Spleen (tissue), 13 donors: ENCODE measurements at places on chromosomes 4 and X. TPM values are rescaled to one million over a fixed set of nuclear protein-coding genes. Genes with fewer than 3 reads are reported as not detected.

FDCSP gene
- polyA plus RNA-seq = 424 TPM

EIF4E gene
- polyA plus RNA-seq = 22.3 TPM

SMARCA1 gene
- 4.6 TPM for polyA plus RNA-seq

FHIP1A gene
- polyA plus RNA-seq = 0.22 TPM

SEL1L3 gene
- polyA plus RNA-seq = 81.3 TPM

FGG gene
- 0.11 TPM for polyA plus RNA-seq

PGAM4 gene
- polyA plus RNA-seq = not detected

PCSK1N gene
- 0.11 TPM for polyA plus RNA-seq

LANCL3 gene
- polyA plus RNA-seq = 0.03 TPM

CXCL5 gene
- 2.2 TPM for polyA plus RNA-seq

CXCL3 gene
- polyA plus RNA-seq = 2.7 TPM

ADH6 gene
- 0.03 TPM for polyA plus RNA-seq

TMEM47 gene
- 3.2 TPM for polyA plus RNA-seq

WNK3 gene
- 0.10 TPM for polyA plus RNA-seq

FAM47A gene
- not detected for polyA plus RNA-seq

DGKK gene
- not detected for polyA plus RNA-seq

MUC7 gene
- not detected for polyA plus RNA-seq

FANCB gene
- polyA plus RNA-seq = 1.2 TPM

DNA sequence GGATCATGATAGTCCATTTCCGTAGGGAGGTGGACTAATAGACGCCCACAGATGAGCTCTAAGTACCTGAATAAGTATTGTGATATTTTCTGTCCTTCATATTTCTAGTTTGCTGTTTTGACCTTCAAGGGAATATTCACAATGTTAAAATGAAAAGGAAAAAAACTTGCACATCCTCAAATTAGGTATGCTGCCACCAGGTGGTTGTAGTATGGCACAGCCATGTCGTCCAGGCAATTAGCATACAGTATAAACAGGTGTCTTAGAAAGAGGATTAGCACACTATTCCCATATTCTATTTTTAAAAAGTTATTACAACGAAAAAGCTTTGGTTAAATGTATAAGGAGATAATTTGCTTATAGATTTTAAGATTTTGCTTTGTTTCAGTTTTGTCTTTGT lies 802.0 kb downstream of the RPA4 start:
- no peak for DNase-seq

DNA sequence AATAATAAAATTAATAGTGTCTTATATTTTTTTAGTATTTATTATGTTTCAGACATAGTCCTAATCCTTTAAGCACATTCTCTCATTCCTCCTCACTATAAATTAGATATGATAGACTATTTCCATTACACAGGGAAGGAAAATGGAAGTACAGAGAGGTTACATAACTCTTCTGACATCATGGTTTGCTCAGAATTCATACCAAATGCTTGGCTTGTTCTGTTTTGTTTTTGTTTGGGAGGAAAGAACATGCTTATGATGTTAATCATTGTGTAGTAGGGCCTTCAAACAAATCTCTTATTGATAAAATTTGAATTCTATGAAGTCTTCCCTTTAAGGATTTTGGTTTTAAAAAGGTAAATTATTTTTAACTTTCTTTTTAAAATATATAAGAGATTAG lies 59.5 kb downstream of the RXFP1 start:
- DNase-seq = no peak

- no peak for DNase-seq
Measured at GRCh38 chrX:116873671-116874070, 410.9 kb upstream of the CT83 start.

GRCh38 chrX:66919280-66919832 lies 280.5 kb upstream of the EDA2R start:
- no peak for DNase-seq

DNA sequence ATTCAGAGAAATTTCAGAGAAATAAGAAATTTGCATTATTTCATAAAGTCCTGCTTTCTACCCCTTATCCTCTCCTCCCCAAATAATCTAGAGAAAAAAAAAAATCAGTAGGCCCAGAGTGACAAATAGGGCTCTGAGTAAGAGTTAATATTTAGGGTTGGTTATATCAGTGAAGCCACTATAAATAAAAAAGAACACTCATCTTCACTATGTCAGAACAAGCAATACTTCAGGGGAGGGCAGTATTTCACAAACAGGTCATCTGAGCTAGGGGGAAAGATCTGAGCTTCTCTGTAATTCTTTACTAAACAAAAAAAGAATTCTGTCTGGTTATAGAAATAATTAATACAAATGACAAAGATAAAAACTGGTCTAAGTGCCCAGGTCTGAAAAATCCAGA lies 39.4 kb downstream of the PDE5A start:
- DNase-seq = no peak

DNA sequence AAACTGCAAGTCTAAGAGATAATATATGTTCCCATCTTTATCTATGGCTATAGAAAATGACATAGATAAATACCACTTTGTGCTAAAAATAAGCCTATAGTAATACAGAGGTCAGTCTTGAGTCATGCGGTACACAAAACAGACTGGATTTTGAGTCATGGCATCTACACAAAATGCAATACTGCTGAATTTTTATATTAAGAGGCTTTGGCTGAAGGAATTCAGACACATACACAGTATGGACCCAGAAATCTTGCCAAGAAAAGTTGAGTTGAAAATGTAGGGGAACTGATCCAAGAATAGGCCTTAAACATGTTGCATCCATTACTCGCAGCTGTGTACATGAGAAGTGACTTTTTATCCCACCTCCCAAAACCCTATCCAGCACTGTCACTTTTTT lies 184.4 kb downstream of the TENM3 start:
- DNase-seq = no peak

- no peak for DNase-seq
Measured at GRCh38 chrX:33134164-33134563, 77.2 kb downstream of the DMD start.

DNA sequence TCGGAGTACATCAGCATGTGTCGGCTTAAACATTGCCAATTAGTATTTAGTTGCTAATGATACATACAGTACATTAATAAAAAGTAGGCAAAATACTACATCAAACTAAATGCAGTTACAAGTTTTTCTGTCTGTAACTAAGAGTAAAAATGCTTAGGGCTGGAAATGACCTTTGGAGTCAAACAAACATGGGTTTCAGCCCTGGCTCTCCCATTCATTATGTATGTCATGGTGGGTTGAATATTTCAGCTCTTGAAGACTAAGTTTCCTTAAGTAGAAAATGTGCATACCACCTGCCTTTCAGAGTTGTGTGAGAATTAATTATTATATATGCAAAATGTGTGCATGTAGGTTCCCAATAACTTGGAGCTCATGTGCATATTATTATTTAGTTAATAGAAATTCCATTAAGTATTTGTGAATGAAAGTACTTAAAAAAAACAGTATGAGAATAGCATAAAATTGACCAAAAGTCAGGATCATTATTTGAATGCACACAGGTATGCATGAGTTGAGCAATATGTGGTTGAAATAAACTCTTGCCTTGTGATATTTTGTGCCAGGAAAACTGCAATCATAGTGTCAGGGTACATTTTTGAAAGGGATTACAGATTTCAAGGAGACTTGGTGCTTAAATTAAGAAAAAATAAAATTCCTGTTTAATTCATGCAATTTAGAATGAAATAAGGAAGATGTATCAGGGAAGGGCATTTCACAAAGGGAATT lies 2048.7 kb downstream of the PCDH7 start:
- DNase-seq = no peak

GRCh38 chr4:57360681-57361080 lies 250.5 kb upstream of the IGFBP7 start:
- DNase-seq = no peak

- peak; percentile 72 for DNase-seq
Measured at GRCh38 chr4:140497747-140498636, at the start of gene MGAT4D. Gene MGAT4D (minus strand): TSS chr4:140498293. CDS start chr4:140498222, 71 bp downstream.

GRCh38 chr4:78629991-78630541 lies 78.5 kb downstream of the ANXA3 start:
- DNase-seq = no peak

DNA sequence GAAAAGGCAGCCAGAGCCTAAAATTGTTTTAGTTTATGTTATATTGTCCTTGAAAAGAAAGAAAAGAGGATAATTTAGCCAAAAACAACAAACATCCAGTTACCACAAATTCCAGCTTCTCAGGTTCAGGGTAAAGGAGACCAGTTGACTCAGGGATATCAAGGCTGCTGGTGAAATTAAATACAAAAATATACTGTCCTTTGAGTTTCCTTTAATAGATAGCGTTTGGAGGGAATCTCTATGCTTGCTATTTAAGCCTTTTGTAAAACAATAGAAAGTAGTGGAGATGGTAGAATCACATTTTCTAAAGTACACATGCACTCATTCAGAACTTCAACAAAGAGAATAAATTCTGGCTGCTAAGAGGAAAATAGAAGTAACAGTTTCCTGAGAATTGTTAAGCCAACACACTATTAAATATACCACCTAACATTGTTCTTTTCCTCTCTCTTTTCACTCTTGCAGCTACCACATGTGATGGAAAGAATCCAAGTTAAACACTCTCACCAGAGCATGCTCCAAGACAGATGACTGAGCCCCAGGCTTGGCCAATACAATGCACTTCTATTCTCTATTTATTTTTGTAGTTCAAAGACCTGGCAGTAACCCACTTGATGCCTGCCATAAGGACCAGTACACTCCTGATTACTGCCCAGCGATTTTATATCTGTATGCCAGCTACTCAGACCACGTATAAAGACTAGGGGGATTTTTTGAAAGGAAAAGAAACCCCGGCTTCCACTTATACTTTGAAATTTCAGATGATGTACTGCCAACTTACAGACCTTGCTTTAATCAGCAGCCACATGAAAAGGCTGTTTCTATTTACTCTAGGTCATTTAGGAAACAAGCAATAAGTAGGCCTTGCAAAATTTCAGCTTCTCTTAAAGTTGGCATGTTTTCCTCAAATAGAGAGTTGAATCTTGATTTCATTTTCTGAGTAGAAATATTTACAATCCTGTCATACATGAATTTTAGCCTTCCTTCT lies 756.9 kb downstream of the FAT4 start:
- DNase-seq = no peak

DNA sequence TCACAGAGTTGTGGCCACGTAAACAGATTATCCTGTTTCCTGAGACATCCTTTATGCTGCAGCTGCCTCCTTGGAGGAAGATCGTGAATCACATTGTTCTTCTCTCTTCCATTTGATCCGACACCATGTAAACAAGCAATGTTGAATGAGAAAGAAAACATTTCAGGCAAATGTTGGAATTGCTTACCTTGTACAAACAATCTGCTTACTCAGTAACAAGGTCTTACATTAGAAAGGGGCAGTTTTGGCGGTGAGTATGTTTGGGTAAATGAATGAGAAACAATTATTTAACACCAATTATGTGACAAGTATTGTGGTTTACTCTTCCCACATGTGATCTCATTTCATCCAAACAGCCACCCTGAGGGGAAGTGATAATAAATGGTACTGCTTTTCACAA lies 637.8 kb downstream of the RAB28 start:
- DNase-seq = no peak

DNA sequence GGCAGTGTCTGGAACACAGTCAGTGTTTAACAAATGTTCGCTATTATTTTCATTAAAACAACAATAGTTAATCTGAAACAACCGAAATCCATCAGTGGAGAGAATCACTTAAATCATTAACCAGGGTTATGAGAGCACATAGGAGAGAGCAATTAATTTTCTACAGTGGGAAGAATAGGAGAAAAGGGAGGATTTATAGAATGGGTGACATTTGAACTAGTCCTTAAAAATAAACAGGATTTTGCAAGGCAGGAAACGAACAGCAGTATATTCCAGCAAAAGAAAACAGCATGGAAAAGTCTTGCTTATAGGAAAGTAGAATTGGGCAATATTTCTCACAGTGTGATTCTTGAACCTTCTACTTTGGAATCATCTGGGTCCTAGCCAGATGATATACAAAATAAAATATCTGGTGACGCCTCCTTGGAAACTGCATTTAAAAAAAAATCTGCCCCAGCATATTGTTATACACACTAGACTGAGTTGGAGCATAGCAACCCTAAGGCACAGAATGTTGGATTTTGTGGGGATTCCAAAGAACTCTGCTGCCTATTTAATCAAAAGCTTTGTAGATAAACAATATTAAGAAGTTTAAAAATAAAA lies 56.1 kb downstream of the INTS12 start:
- no peak for DNase-seq

- DNase-seq = no peak
Measured at GRCh38 chrX:115592997-115593734, 32.2 kb downstream of the PLS3 start.

- DNase-seq = peak; percentile 18
Measured at GRCh38 chr4:545612-546011, 30.5 kb downstream of the TMEM271 start.

DNA sequence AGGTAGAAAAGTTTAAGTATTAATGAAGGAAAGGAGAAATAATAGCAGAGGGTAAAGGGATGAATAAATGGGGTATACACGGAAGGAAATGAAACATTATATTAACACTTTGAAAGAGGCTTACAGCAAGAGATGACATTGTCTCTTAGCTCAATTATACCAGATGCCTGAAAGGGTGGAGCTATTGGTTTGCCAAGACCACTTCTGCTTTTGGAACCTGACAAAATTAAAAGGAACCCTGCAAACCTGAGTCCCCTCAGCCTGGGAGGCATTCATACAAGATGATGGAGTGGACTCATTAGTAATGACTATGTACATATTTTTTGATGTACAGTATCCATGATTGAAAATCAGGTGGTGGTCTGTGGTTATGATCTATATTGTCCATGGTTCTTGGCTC lies 45.1 kb upstream of the HPF1 start:
- no peak for DNase-seq

- no peak for DNase-seq
Measured at GRCh38 chrX:23919706-23920320, 12.0 kb downstream of the CXorf58 start.

DNA sequence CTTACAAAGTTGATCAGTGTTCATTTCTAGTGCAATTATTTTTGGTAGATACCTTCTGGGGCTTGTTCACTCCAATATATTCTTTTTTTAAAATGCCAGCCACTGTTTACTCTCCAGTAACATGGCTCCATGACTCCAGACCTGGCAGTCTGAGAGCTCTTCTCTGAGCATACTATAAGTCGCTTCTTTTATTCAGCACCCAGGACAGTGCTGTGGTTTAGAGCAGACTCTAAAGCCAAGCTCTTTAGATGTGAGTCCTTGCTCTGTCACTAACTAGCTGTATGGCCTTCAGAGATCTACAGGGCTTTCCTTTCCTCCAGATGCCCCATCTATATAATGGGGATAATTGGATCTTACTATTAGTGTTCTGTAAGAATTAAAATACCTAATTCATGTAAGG lies 200.2 kb upstream of the FAM241A start:
- DNase-seq = no peak

DNA sequence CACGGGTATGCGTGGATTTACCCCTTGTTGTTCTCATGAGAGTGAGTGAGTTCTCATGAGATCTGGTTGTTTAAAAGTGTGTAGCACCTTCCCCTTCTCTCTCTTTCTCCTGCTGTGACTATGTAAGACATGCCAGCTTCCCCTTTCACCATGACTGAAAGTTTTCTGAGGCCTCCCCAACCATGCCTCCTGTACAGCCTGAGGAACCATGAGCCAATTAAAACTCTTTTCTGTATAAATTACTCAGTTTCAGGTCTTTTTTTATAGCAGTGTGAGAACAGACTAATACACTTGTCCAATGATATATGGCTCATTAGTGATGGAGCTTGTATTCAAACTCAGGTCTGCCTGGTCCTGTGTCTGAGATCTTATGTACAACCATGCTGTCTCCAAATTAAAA lies 28.5 kb upstream of the RTL3 start:
- DNase-seq = no peak
